NCI-H1436 treated with DMSO at 0.1 percent for 48 hours (cell line): ENCODE measurements at places on chromosomes 5 and 9.

DNA sequence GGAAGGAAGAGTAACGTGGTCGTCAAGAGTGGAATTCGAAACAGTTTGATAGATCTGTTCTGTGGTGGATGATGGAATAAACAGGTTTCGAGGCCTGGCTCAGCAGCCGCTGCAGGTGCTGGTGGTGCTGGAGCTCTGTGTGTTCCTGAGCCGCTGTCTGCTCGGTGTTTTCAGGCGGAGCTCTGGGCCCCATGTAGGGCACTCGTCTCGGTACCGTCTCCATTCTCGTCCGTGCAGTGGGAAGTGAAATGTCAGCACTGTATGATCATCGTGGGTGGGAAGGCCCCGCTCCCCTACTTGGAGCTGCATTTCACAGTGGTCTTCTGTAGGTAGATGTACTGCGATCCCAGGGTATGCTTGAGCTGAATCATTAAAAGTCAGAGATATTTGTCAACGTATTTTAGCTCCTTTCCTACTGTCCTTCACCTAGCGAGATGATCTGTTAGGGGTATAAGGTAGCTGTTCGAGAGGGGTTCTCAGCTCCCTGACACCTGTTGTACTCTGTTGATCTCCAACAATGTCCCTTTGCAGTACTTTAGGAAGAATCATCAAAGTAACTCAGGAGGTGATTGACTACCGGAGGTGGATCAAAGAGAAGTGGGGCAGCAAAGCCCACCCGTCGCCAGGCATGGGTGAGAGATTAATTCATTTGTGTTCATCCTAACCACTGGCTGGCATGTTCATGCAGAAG, 35.9 kb downstream of the TENT4A start:
- DNase-seq = no peak

DNA sequence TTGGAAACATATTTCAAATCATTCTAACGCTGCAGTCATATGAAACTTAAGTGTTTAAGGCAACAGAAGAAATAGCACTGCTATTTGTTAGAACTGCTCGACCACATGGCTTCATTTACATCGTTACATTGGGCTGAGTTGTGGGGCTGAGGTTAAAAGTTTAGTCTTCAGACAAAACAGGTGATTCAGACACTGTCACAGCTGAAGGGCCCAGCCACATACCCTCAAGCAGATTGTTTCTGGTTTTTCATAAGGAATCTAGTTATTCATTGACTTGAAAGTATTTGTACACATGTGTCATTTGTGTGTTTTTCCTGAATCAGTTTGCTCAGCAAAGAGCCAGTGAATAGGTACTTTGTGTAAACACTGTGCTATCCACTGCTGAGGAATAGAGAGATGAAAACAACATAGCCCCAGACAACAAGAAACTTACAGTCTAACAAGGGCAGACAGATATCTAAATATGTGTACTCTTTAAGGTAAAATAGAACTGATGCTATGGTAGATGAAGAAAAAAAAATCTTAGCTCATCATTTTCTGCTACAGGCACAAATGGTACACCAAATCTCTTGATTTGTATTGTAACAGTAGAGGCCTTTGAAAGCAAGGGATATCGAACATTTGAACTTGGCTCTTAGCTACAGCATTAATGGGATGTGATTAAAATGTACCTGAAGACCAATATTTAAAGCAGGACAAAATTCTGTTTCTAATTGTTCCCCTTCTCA, 357.6 kb upstream of the RPS23 start:
- no peak for DNase-seq

DNA sequence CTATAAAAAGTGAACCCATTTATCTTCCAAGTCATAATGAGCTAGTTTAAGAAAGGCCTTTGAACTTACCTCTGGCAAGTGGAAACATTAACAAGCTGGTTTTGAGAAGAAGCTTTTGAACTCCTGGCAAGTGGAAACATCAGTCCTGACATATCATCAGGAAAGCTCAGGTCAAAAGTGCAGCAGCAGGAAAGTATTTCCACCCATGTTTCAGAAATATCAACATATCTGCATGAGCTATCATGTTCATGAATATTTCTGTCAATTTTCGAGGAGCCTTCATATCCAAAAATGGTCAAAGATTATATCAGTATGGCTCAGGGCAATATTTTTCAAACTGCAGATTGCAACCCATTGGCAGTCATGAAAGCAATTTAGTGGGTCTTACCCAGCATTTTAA, 133.9 kb downstream of the PLK2 start:
- no peak for DNase-seq

DNA sequence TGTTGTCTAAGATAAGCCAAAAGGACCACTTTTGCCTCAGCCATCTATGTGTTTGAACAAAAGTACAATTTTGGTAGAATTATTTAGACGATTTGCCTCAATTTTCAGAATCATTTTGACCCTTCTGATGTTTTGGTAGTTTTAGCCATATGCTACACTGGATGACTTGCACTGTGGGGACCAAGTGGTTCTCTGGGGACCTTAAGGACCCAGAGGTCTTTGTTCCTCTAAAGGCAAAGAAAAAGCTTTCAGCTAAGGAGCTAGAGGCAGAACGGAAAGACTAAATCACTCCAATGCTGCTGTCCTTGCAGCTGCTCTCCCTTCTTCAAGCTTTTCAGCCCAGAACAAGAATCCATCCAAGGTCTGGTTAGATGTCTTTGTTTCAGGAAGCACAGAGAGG, 51.0 kb upstream of the APC start:
- DNase-seq = no peak

- no peak for DNase-seq
Observed at GRCh38 chr5:19462019-19462418, 526.0 kb downstream of the CDH18 start.

- no peak for DNase-seq
Observed at GRCh38 chr5:33306758-33307157, 134.0 kb upstream of the TARS1 start.

DNA sequence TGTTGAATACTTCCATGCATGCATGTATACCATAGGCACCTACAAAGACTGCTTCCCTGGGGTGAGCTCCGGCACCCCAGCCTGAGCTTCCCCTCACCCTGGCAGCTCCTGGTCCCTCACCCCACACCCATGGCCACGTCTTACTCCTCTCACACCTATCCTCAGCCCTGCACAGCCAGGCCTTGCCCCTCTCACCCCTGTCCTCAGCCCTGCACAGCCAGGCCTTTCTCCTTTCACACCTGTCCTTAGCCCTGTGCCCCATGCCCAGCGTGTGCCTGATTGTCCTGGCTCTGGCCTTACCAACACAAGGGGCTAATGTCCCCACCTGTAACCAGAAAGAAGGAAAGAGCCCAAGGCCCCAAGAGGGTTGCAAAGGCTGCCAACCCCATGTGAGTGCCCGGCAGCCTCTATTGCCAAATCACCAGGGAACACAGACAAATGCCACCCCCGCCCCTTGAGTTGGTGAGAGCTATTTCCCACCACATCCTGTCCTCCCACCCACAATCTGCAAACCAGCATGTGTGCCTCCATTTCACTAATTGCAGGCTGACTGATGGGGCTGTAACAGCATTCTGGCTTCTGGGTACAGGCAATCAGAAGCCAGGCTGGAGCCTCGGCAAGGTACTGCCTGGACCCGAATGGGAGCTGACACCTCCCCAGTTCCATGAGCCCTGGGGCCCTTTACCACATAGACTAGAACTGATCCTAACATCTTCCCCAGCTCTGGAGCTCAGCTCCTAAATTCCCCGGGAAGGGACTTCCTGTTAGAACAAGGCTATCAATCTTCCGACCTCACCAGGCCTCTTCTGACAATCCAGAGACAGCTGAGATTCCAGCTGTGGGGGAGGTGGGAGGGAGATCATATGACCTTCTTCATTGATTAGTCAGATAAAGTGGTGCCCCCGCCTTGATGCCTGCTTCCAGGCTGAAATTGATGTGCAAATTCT, 78.2 kb downstream of the FAM114A2 start:
- no peak for DNase-seq

DNA sequence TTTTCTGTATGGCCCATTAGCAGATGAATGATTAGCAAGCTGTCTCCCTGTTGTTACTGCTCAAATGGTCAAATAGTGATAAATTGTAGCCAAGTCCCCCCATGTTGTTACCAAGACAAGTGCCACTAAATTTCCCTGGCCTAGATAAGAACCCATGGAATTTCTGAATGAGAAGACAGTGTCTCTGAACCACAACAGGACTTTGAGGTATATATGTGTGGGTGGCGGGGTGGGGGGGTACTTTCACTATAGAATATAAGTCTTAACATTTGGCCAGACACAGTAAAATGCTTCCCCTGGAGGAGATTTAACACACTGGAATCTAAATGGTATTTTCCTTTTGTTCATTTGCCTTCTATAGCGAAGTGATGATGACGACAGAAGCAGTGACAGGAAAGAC, 28.7 kb downstream of the XPA start:
- DNase-seq = no peak

DNA sequence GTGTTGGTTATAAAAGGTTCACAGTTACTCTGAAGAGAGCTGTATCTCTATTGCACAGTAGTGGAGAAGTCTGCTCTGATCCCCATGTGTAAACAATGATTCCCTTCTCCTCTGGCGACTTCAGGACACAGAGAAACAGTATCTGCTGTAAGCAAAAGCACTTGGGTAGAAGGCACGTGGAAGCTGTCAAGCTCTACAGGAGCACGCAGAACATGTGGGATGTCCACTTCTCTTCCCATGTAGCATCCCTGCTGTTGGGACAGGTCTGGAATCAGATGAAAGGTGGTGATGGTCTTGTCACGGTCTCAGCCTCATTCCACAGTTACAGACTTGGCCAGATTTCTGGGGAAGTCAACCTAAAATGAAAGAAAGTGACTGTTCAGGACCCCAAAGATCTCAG, 9.4 kb upstream of the MAPK9 start:
- DNase-seq = no peak

DNA sequence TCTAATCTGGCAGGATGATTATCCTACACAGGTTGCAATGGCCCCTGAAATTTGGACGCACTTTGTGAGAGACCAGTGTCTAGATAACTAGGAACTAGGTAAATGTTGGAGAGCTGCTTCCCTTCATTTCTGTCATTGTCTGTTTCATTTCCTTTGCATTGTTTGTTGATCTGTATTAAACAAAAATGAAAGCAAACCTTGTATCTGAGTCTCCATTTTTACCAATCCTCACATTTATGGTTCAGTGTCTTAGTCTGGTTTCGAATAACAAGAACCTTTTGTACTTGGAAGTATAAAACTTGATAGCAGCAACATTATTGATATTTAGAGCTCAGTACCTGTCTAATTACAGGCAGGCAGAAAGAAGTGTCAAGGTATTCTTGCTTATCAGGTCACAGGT, 105.5 kb downstream of the MRPS30 start:
- DNase-seq = no peak

GRCh38 chr5:32279786-32280185, 33.0 kb downstream of the MTMR12 start:
- no peak for DNase-seq

DNA sequence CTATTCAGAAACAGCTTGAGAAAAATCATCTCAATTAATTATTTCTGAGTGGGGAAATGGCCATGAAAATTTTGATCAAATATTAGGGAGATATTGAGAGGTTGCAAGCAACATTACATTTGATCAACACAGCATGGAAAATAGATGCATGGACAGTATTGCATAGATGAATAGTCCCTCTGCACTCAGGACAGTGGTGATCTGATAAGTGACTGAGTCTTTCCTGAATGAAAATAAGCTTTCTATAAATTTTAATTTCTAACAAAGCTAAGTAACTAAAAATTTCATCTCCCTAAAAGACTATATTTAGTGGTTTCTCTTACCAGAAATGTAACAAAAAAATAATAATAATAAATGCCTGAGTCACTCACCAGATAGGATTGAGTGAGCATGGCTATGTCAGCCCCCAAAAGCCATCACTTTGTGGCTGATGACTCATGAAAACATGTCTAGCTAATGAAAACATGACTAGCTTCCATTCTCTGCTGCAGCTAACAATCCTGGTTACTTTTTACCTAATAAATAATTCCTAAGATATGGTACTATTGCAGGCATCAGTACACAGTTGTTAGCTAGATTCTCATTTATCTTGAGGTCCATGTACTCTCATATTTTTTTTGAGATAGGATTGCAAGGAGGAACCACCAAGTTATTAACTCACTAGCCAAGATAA, 1294.8 kb upstream of the ACO1 start:
- no peak for DNase-seq

- no peak for DNase-seq
Observed at GRCh38 chr5:41885286-41885685, 15.1 kb upstream of the OXCT1 start.

- DNase-seq = no peak
Observed at GRCh38 chr5:59790776-59791475, 102.6 kb downstream of the PDE4D start.

DNA sequence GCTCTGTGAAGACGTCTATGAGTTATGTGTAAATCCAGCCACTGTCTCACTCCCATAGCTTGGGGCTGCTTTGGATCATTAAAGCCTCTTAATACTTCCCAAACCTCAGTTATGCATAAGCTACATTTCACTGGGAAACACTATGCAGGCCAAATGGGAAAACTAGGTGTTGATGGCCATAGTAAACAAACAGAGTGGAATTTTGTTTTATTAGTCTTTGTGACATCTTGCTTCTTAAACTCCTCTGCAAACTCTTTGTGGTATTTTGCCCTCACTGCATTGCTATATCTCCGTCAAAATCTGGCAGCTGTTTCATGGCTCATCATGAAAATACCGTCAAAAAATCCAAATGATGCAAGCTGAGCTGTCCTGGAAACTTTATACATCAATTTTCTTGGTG, 167.2 kb upstream of the HMHB1 start:
- DNase-seq = no peak

DNA sequence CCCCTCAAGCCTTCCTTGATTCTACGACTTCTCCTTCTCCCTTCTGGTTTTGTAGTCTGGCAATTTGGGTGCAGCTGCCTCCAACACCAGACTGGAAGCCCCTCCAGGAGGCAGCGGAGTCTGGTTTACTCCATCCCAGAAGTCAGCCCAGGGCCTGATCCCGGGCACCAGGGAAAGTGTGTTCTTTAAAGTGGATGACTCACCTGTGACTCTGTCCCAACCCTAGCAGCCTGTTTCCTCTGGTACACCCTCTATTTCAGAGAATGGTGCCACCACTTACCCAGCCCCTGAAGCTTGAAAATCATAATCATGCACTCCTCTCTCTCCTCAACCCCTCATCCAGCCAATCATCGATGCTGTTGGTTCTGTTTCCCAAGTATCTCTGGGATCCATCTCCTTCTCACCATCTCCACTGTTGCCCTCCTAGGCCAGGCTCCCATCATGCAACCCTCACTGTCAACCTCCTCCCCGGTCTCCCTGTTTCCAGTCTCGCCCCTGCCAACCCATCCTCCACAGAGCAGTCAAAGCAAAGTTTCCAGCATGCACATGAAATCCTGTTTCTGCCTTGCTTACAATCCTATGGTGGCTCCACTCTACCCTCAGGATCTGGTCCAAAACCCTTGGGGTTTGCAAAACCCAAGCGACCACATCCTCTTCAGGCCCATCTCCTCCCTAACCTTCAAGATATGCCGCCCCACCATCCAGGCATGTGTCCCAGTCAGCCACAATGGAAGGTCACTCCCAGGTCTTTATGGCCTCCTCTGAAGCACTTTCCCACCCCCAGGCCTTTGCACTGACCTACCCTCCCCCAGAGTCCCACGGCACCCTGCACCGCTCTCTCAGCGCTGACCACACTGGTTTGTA, 10.5 kb downstream of the LHX6 start:
- no peak for DNase-seq

GRCh38 chr9:110307191-110307590, 30.5 kb downstream of the TXNDC8 start:
- DNase-seq = no peak

GRCh38 chr9:89992326-89993198, 387.8 kb downstream of the GADD45G start:
- no peak for DNase-seq
